PC-9 (cell line): ENCODE measurements at places on chromosomes 4 and X. TPM values are rescaled to one million over a fixed set of nuclear protein-coding genes. Genes with fewer than 3 reads are reported as not detected.

- peak; percentile 93 for DNase-seq
- peak overlapping the region; percentile 93 for H3K27ac ChIP-seq
- H3K4me3 ChIP-seq, result peak overlapping the region; percentile 5; the same call in 1 of the 2 replicates
- peaks cover 41% of the 10 kb centered on the region for H3K4me1 ChIP-seq
- H3K36me3 ChIP-seq, result no peaks in the 10 kb centered on the region
Measured at GRCh38 chr4:40333921-40334352, 1.2 kb upstream of the CHRNA9 start.

- H3K4me3 ChIP-seq, result no peak overlapping the region
- no peaks in the 10 kb centered on the region for H3K36me3 ChIP-seq
- no peaks in the 10 kb centered on the region for H3K27me3 ChIP-seq
- H3K4me1 ChIP-seq, result no peaks in the 10 kb centered on the region
Measured at GRCh38 chr4:138567696-138568095, 325.5 kb upstream of the SLC7A11 start.

- H3K27me3 ChIP-seq, result no peaks in the 10 kb centered on the region
- peaks cover 8% of the 10 kb centered on the region for H3K36me3 ChIP-seq
- H3K27ac ChIP-seq, result no peak overlapping the region
- DNase-seq, result peak; percentile 37
Measured at GRCh38 chrX:119880552-119881437, 9.2 kb downstream of the NDUFA1 start.

GRCh38 chr4:18197467-18197866, 175.9 kb upstream of the LCORL start:
- no peak overlapping the region for H3K4me3 ChIP-seq
- no peaks in the 10 kb centered on the region for H3K36me3 ChIP-seq
- no peak for DNase-seq

- no peaks in the 10 kb centered on the region for H3K4me1 ChIP-seq
- no peak overlapping the region for H3K4me3 ChIP-seq
- H3K27me3 ChIP-seq, result peaks cover 2% of the 10 kb centered on the region; the same call in 1 of the 2 replicates
- no peaks in the 10 kb centered on the region for H3K36me3 ChIP-seq
- H3K27ac ChIP-seq, result no peak overlapping the region
Measured at GRCh38 chr4:16418814-16419213, 192.5 kb upstream of the TAPT1 start.

DNA sequence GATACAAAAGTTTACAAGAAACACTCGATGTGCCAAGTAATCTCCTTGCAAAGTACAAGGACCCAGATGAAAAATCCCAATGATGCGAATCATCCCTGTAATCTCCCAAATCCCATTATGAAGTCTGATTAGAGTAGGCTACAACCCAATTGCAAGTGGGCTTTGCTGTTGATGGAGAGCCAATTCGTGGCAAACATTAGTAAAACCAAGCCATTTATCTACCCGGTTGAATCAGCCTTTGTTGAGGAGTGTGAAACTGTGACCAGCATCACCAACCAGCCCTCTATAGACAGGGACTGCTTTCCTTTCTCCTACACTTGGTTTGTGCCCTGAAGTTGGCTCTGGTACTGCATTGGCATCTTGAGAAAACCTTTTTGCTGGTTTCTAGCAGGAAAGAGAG, 1.2 kb upstream of the PRPS2 start:
- H3K36me3 ChIP-seq, result no peaks in the 10 kb centered on the region
- no peak overlapping the region for H3K4me3 ChIP-seq
- no peak for DNase-seq
- H3K27me3 ChIP-seq, result no peaks in the 10 kb centered on the region
- peaks cover 10% of the 10 kb centered on the region; the same call in 1 of the 2 replicates for H3K4me1 ChIP-seq

DNA sequence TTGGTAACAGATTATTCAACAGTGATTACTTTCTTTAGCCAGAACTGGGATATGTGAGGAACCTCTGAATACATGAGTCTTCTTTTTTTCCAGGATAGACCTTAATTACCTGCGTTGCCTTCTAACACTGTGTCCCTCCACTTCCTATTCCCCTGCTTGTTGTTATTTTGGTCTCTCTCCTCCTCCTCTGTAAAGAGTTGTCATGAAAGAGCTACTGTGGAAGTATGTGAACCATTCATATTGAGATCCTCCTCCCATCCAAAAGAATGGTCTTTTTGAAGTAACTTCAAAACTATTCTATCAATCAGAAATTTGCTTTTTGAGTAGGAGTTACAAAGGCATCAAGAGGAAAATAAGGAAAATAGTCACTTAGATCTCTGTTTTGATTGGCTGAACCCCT, 420.0 kb upstream of the TENM3 start:
- no peak overlapping the region for H3K27ac ChIP-seq
- no peak for DNase-seq
- H3K27me3 ChIP-seq, result no peaks in the 10 kb centered on the region; the same call in 1 of the 2 replicates
- no peaks in the 10 kb centered on the region for H3K4me1 ChIP-seq
- no peak overlapping the region for H3K4me3 ChIP-seq

DNA sequence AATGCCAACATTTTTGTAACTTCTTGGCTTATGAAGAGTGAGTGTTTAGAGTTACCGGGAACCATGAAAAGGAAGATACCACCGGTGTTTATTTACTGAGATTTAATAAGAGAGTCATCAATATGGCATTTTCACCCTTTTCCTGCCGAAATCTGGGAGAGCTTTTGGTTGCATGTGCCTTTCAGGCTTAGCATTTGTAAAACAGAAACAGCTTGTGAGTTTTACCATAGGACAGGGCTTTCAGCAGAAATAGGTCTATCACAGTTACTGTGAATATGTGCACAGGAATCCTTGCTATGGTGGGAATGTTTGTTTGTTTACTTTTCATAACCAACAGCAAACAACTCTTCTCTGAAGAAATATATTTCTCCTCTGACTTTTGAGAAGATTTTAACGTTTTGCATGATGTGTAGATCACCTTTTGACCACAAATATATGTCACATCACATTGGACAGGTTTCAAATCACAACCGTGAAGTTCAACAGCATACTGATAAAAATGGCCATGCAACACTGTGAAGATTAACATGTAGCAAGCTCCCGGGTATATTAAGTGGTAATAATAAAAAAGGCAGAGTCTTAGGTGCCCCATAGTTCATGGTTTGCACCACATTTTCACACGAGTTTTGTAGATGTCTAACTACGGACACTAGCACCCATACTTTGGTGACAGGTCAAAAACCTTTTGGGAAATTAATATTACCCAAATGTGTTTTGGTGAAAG, 21.3 kb downstream of the ARHGAP24 start:
- H3K36me3 ChIP-seq, result no peaks in the 10 kb centered on the region
- peak overlapping the region; percentile 91 for H3K27ac ChIP-seq
- DNase-seq, result no peak
- no peaks in the 10 kb centered on the region for H3K27me3 ChIP-seq
- peaks cover 44% of the 10 kb centered on the region for H3K4me1 ChIP-seq

- H3K27ac ChIP-seq, result no peak overlapping the region
- DNase-seq, result no peak
- H3K27me3 ChIP-seq, result no peaks in the 10 kb centered on the region
- H3K36me3 ChIP-seq, result no peaks in the 10 kb centered on the region
Measured at GRCh38 chrX:11864171-11864570, 106.1 kb downstream of the MSL3 start.

DNA sequence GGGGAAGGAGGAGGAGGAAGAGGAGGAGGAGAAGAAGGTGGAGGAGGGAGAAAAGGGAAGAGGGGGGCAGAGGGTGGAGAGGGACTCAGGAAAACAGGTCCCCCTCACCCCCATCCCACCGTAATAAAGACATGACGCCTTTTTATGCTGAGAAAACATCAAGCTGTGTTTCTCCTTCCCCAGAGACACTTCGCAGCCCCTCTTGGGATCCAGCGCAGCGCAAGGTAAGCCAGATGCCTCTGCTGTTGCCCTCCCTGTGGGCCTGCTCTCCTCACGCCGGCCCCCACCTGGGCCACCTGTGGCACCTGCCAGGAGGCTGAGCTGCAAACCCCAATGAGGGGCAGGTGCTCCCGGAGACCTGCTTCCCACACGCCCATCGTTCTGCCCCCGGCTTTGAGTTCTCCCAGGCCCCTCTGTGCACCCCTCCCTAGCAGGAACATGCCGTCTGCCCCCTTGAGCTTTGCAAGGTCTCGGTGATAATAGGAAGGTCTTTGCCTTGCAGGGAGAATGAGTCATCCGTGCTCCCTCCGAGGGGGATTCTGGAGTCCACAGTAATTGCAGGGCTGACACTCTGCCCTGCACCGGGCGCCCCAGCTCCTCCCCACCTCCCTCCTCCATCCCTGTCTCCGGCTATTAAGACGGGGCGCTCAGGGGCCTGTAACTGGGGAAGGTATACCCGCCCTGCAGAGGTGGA, 45.3 kb upstream of the SHOX start:
- H3K4me3 ChIP-seq, result no peak overlapping the region
- no peak for DNase-seq
- no peaks in the 10 kb centered on the region for H3K4me1 ChIP-seq
- no peaks in the 10 kb centered on the region for H3K36me3 ChIP-seq
- H3K27me3 ChIP-seq, result peaks cover 12% of the 10 kb centered on the region; the same call in 1 of the 2 replicates
- no peak overlapping the region for H3K27ac ChIP-seq

- no peaks in the 10 kb centered on the region for H3K36me3 ChIP-seq
- H3K27ac ChIP-seq, result no peak overlapping the region
- no peaks in the 10 kb centered on the region for H3K27me3 ChIP-seq
- no peak overlapping the region for H3K4me3 ChIP-seq
- no peaks in the 10 kb centered on the region for H3K4me1 ChIP-seq
Measured at GRCh38 chrX:9595174-9595573, 130.3 kb downstream of the TBL1X start.

TRPC5OS gene
- total RNA-seq, result not detected in 2 replicates

FHIP1A gene
- 33.7 and 35.5 TPM in 2 replicates for total RNA-seq

CPLX1 gene
- 2.2 and 3.9 TPM in 2 replicates for total RNA-seq
